Central memory CD8-positive, alpha-beta T cell (primary cell): ENCODE measurements at places on chromosomes 3 and 15.

DNA sequence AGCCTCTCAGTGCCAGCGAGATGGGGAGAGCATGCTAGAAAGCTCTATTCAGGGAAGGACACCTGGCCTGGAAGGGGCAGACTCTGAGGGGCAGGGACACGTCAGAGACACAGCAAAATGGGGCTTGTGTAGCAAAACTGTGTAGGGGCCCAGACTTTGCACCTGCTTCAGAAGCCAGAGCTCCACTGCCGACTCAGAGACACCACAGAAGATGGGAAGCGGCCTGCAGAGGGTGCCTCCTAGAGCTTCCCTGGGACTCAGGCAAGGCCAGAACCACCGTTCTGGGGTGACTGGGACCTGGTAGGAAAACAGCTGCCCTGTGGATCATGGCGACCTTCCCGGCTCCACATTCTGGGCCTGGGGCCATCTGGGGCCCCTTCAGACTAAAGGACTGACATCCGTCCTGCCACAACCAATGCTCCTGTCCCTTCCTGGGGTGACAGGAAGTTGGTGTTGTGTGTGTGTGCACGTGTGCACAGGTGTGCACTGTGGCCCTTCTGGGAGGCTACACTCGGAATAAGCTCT is 17.4 kb upstream of the TKT start:
- DNase-seq = no peak

GRCh38 chr15:90757461-90757860 is 40.3 kb downstream of the BLM start:
- DNase-seq = no peak

DNA sequence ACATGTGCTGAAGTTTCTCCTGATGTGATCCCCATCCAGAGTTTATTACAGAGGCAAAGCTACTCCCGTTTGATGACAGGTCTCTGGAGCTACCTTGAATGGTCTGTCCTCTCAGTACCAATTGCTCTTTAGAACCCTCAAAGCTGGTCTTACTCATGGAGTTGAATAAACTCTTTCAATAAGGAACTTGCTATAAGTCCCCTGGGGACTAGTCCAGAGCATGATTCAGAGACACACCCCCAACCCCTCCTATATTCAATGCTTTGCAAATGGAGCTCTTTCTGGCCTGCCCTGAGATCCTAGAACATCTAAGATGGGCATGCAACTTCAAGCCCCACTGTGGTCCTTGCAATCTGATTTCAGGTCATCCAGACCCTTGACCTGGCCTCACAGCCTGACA is 23.9 kb upstream of the TPM1 start:
- no peak for DNase-seq

DNA sequence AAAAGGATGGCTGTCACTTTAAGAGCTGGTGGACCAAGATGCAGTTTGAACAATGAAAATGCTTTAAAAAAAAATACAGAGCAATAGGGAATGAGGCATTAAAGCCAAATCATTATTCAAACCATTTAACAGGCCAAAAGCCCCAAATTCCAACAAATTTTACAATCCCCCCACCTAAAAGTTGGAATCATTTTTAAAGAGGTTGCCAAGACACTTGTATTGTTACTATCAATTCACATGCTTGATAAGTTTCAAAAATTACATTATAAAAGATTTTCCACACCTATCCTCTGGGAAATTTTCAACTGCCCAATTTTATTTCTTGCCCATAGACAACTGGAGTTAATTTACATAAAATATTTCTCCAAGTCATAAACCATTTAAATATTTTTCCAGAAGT is 192.3 kb upstream of the ARHGEF26 start:
- DNase-seq = no peak

DNA sequence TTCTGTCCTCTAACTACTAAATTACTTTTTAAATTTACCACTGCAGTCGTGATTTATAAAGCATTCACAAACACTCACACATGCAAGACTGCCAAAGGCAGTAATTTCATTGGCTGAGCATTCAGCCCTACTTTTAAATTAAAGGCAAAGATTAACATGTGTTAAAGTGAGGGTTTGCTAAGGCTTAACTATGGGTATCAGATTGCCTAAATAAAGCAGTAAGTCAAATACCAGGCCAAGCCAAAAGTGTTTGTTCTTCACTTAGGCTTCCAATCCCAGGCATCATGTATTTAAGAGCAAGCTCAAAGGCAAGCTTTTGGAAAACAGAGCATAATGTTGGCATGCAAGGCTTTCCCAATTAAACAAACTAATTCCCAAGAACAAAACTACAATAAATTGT is 187.3 kb downstream of the SUCNR1 start:
- no peak for DNase-seq

GRCh38 chr15:36773698-36774097 is 194.3 kb downstream of the CDIN1 start:
- DNase-seq = no peak

GRCh38 chr3:60856257-60857046 is 394.8 kb downstream of the FHIT start:
- DNase-seq = no peak

GRCh38 chr3:152100491-152101132 is 168.1 kb upstream of the MBNL1 start:
- DNase-seq = no peak

GRCh38 chr3:24963762-24964625 is 464.1 kb upstream of the RARB start:
- no peak for DNase-seq

DNA sequence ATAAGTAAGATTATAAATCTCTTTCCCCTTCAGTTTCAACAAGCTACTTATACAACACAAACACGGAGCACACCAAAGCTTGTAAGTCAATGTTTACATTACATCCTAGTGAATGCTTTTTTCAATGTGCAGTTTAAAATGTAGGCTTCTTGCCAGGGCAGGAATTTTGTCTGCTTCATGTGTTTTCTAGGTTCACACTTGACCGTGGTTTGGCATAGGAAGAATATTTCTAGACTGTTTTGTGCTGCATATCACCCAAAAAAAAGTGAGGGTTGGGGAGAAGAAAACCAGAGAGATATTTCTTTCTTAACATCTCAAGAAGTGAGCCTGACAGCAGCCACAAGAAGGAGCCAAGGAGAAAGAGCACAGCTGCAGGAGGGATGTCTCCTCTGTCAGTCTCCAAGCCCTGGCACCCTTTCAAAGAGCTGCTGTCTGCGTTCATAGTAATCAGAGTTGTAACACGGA is 255.8 kb downstream of the MEIS2 start:
- no peak for DNase-seq

GRCh38 chr15:39239562-39239961 is 341.3 kb upstream of the THBS1 start:
- DNase-seq = no peak

DNA sequence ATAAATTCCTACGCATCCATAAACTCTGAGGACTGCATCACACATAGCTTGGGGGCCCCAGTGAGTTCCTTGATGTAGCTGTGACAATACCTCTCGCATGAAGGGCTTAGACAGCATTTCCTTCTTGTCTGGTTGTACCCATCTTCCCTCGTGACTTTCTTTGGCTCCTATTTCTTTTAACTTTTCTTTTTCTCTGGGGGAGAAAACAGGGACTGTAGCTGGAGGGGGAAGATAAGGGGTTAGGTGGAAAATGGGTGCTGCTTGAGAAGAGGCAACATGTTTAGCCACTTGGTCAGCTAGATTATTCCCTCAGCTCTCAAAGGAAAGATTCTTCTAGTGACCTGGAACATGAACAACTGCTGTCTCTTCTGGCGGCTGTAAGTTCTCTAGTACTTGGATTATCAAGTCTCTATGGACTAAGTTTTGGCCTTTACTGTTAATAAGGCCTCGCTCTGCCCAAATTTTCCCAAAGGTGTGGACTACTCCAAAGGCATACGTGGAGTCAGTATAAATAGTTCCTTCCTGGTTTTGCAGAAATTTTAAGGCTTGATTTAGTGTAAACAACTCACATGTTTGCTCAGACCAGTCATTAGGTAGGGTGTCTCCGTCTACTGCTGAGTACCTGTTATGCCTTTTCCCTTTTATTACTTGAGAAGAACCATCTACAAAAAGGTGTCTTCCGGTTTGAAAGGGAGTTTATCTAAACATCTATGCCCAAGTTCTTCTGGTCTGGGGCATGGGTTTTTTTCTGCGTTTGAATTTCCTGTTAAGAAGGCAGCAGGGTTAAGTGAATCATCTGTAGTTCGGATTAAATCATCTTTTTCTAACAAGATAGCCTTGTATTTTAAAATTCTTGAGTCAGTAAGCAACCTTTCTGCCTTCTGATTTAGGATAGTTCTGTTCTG is 21.0 kb upstream of the ATG7 start:
- no peak for DNase-seq

GRCh38 chr3:20683910-20684309 is 497.9 kb upstream of the SGO1 start:
- no peak for DNase-seq

- DNase-seq = no peak
These were observed 23.4 kb downstream of the KIF7 start for GRCh38 chr15:89631902-89632264.

DNA sequence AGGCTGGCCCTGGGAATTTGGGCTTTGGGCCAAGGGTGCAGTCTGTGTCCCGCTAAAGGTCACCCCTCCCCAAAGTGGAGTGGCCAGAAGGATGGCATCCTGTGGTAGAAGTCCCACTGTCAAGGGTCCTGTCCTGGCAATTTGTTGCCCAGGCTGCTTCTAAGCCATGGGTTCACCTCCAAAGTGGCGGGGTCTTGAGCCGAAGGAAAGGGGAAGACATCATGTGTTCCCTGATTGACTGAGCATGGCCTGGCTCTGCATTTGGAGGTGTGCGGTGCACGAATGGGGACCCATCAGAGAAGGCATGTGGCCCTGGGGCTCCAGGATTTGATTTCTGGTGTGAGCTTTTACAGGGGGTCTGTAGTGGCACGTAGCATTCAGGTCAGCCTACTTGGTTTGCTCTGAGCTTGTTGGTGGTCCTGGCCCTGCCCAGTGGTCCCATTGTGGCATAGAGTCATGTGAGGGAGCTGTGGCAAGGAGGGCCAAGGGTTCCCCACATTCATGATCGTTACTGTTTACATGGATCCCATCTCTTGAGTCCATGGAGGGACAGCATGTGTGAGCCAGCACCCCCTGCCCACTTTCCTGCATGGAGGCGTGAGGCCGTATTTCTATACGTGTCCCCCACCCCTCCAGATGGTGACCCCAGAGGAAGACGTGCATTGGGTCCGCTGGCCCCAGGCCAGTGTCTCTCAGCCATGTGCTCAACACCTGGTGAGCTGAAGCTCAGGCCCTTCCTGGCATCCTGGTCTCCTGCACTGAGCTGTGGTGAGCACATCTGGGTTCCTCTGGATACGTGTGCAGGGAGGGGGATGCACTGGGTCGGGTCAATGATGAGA is 225.1 kb downstream of the SNRPN start:
- peak; percentile 7 for DNase-seq

- DNase-seq = no peak
These were observed 98.9 kb upstream of the FRMD4B start for GRCh38 chr3:69484507-69485393.

DNA sequence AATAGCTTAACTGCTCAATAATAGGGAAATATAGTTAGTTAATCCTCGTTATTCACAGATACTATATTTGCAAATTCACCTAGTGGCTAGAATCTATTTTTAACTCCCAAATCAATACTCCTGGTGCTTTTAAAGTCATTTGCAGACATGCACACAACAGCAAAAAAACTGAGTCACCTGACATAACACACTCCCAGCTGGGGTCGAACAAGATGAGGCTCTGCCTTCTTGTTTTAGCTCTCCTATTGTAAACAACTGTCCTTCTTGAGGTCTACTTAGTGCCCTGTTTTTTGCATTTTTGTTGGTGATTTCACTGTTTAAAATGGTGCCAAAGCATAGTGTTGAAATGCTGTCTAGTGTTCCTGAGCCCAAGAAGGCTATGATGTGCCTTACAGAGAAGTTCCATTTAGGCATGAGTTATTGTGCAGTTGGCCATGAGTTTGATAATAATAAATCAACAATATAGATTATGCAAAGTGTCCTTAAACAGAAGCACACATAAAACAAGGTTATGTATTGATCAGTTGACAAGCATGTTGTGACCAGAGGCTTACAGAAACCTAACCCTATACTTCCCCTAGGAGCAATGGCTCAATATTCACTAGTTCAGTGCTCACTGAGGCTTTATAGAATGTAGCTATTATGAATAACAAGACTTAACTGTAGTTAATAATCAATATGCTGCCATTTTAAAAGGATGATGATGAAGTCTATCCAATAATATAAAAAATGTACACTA is 18.6 kb downstream of the MAP3K13 start:
- no peak for DNase-seq

GRCh38 chr3:39277893-39278615 is 1.8 kb downstream of the CX3CR1 start:
- no peak for DNase-seq

DNA sequence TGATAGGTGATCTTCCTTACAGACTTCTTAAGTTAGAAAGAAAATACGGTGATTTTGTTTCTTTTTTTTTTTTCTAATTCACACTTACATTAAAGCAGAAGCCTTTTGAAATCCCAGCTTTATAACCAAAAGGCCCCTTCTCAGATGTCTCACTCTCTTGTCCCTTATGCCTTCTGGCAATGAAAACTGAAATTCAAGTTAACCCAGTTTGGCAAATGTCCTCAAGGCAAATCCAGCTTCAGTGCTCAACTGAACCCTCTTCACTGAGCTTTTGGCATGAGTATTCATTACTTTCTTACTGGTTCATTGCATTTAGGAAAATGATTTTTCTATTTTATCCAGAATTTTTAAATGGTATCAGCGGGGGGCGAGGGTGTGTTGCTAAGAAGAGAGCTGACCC is 17.0 kb downstream of the PLCH1 start:
- DNase-seq = no peak

DNA sequence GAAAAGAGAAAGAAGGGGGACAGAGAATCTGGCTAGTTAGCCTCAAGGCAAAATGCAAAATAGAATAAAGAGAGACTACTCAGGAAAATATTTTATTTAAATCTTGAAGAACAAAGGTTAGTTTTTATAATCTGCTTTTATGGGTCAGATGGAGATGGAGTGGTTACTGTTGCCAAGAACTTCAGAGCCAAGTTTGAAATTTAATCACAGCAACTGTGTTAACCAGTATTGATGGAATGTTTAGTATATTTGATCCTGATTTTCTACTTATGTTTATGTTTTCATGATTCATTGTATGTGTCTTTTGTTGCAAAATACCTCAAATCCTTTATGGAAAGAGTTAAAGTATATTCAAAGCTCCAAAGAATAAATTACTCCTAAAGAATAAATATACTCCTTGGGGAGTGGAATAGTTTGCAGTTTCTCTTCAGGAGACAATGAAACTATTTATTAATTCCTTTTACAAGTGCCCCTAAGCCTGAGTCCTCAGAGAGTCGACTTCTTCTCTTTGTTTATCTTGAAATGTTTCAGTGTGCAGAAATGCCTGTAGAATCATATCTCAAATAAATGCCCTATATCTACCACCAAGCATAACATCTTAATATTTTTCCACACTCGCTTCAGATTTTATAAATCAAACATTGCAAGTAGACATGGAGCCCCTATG is 60.9 kb upstream of the THSD4 start:
- no peak for DNase-seq

DNA sequence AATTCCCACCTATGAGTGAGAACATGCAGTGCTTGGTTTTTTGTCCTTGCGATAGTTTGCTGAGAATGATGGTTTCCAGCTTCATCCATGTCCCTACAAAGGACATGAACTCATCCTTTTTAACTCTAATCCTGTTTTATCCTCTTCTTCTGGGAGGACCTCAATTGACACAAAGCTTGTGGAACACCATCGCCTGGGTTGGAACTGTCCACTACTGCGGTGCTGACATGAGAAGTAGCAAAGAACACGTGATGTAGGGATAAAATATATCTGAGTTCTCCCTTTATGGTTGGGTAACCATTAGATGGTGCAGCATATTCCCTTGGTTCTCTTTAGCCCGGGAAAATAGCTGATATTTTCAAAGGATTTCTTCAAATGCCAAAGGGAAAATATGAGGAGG is 105.3 kb upstream of the TOPAZ1 start:
- DNase-seq = no peak
